ENCODE measurements at places on chromosomes 2 and 18.

GRCh38 chr18:35807811-35808335 is 164.6 kb upstream of the RMP24 start:
- DNase-seq = no peak

DNA sequence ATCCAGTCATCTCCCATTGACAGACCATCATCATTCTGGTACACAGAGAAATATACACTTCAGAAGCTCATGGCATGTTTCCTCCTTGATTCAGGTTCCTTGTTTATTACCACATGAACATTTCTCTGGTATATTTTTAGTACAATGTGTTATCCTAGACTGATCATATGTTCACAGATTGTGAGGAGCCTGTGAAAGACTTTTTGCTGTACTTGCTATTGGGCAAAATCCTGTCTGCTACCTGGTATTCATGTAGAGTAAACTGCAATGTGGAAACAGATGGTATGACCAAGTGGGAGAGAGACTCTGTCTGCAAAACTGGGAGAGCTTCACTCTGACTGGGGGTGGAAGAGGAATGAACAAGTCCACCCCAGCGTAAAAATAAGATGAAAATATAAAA is 657.2 kb downstream of the IRS1 start:
- DNase-seq = no peak

- no peak for DNase-seq
These were observed 52.2 kb downstream of the TMX3 start for GRCh38 chr18:68662754-68663153.

GRCh38 chr18:38459131-38459994 is 893.8 kb upstream of the CELF4 start:
- no peak for DNase-seq

- DNase-seq = no peak
These were observed 95.3 kb upstream of the PARD3B start for GRCh38 chr2:204449977-204450376.

- DNase-seq = no peak
These were observed 167.2 kb downstream of the TRIB2 start for GRCh38 chr2:12883906-12884305.

- no peak for DNase-seq
These were observed 325.5 kb upstream of the CHAC2 start for GRCh38 chr2:53442093-53442492.

GRCh38 chr2:182904844-182905243 is 38.4 kb upstream of the FRZB start:
- no peak for DNase-seq

DNA sequence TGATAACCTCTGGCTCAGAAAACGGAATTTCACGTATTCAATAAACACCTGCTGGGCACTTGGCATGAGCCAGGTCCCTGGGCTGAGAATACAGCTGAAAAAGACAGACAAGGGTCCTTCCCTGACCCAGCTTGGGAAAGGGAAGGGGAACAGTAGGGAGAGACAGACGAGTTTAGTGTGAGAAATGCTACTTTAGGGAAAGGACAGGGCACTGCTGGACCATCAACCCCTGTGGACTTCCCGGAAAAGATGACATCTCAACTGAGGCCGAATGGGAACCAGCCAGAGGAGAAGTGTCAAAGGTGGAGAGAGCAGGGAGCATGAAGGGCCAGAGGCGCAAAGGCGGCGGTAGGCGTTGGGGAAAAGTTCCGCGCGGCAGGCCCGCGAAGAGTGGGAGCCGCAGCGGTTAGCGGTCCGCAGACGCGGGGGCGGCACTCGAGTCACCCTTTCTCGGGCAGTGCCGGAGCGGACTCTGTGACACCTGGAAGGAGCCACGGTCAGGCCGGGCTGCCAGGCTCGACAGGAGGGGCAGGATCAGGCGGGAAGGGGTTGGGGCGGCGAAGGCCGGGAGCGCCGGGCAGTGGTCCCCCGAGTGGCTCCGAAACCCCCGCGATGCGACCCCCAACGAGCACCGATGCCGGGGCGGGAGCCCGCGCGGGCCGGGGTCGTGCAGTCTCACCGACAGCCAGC is 519 bp downstream of the TEX261 start:
- no peak for DNase-seq

GRCh38 chr2:120860579-120860922 is 124.9 kb downstream of the GLI2 start:
- DNase-seq = no peak

DNA sequence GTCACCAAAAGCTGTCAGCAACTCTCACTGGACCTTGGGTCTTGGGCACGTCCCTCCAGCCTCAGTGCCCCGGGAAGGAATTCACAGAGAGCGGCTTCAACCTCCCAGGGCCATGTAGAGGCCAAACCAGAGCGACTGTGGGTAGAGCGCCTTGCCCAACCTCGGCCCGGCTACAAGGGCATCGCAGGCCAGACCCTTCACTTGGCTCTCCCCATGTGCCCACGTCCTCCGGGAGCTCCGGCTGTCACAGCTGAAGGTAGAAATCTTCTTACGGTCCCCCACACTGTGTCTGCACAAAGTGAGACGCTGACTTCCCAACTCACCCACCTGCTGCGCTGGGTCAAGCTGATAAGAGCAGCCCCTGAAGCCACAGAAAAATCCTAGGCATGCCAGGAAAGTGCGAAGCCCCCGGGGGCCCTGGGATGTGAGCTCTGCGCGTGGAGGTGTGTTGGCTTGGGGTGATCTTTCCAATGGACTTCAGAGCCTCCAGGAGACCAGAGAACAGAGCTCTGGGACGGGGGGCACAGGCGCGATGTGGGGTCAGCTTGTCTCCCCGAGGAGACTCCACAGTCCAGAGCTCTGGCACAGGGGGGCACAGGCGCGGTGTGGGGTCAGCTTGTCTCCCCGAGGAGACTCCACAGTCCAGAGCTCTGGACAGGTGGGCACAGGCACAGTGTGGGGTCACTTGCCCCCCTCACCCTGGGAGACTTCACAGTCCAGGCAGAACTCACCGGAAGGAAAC is 105.5 kb downstream of the RTP5 start:
- no peak for DNase-seq

DNA sequence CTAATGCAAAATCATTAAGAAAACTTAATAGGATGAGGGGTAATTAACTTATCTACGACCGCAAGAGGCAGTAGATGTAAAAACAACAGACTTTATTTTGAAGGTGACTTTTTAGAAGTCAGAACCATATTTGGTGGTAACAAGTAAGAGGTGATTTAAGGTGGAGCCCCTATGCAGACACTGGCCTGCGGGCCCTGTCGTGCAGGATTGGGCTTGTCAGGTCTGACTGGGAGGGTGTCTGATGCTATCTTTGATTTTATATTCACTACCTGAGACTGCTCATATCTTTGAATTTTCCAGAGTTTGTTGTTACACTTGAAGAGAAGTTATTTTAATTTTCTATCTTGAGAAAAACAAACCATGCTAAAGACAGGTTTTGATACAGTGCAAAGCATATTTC is 29.1 kb upstream of the SCLY start:
- no peak for DNase-seq

- no peak for DNase-seq
These were observed 128.2 kb downstream of the SS18 start for GRCh38 chr18:25962176-25962575.

- no peak for DNase-seq
These were observed 7.0 kb upstream of the TTL start for GRCh38 chr2:112474844-112475486.

GRCh38 chr2:37819186-37819585 is 105.9 kb upstream of the RMDN2 start:
- no peak for DNase-seq

DNA sequence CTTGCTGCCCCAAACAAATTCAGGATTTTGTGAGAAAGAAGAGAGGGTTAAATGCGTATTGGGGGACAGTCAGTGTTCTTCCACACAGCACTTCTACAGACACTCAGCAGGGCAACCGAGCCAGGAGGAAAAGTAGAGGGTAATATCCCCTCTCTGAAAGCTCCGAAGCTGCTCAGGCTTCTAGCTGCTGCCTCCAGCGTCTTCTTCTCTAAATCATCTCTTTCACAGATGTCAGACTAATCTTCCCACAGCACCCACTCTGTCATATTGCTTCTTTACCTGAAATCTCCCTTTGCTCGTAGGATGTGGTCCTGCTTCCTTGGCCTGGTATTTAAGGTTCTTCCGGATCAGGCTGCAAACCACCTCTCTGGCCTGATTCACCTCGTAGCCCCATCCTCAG is 117.6 kb upstream of the HAAO start:
- no peak for DNase-seq

- DNase-seq = no peak
These were observed 890.4 kb downstream of the TRIB2 start for GRCh38 chr2:13607139-13607538.

DNA sequence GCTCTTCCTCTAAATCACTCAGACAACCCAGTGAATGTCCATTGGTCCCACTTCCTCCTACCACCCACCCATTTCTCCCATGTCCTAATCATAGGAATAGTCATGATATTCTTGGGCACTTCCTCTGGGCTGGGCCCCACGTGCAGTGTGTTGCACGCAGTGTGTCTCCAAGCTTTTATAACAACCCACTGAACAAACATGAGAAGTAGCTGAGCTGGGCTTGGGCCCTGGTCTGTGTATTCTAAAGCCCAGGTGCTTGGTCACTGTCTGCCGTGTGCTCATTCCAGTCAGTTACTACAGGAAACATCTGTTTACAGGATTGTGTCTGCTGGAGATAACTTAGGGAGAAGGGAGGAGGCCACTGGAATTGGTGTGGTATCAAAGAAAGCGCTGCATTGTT is 64.2 kb upstream of the THOC1 start:
- DNase-seq = no peak

DNA sequence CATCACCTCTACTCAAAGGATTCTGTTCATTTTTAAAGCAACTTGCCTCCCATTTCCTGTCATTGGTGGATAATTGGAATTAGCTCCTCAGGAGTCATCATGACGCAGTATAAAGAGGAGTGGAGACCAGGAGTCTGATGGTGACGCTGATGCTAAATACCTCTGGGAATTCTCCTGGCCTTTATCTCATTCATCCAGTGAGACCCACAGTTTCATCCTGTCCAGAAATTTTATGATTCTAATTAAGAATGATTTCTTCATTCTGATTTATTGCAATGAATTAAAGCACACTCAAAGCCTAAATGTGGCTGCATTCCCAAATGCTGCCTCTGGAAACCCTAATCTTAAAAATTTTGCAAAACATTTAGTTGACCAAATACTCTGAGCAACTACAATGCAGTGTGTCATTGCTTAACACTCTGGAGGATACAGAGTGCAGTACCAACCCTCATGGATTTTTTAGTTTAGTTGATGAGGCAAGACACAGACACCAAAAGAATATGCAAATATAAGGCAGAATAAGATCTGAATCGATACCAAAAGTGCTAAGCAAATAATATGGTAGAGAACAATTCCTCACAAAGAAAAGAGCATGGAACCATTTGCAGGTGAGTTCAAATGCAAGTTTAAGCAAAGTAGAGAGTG is 236.2 kb downstream of the ETAA1 start:
- DNase-seq = no peak

- DNase-seq = no peak
These were observed 977.3 kb upstream of the CDH2 start for GRCh38 chr18:29154196-29154757.

- DNase-seq = no peak
These were observed 767.4 kb downstream of the MBD2 start for GRCh38 chr18:53457068-53457467.

GRCh38 chr2:117502121-117502520 is 312.4 kb upstream of the DDX18 start:
- no peak for DNase-seq

- no peak for DNase-seq
These were observed 19.6 kb downstream of the VIT start for GRCh38 chr2:36716111-36716510.

- DNase-seq = no peak
These were observed 130.1 kb upstream of the CDH20 start for GRCh38 chr18:61203151-61203550.

DNA sequence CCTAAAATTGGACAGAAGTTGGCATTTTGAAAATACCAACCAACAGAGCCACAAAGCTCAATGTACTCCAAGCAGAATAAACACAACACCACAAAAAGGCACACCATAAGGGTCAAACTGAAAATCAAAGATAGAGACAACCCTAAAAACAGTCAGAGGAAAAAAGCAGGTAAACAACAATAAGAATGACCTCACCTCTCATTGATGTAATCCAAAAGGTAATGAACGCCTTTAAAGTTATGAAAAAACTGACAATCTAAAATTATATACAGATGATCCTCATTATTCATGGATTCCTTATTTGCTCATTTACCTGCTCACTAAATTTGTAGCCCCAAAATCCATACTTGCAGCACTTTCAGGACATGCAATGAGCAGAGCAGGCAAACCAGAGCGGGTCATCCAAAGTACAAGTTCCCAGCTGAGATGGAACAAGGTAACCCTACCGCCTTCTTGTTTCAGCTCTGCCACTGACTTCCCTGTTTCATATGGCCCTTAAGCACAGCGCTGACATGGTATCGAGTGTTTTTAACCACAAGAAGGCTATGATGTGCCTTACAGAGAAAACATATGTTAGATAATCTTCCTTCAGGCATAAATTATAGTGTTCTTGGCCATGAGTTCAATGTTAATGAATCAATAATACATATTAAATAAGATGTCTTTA is 17.0 kb downstream of the RTN4 start:
- DNase-seq = no peak

- DNase-seq = no peak
These were observed 93.7 kb upstream of the ID2 start for GRCh38 chr2:8587920-8588830.

GRCh38 chr2:240815761-240816583 is 4.0 kb downstream of the KIF1A start:
- DNase-seq = no peak

DNA sequence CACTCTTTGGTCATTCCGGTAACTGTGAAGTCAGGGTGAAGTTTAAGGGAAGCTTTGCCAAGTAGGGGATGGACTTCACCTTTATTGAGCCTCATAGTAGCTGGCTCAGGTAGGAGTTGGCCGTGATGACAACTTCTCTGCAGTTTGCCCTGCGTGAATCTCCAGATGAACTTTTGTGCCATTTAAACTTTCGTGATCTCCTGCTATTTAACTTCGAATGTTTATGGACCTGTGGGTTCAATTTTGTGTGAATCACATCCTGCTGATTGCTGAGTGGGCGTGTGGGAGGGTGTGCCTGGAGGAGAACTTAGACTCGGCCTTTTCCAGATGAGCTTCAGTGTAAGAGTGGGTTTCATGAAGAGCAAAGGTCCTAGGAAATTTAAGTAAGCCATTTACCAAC is 4.2 kb downstream of the UGT1A1 start:
- DNase-seq = no peak

GRCh38 chr18:68607852-68608251 is 107.1 kb downstream of the TMX3 start:
- DNase-seq = no peak

Measured in stimulated activated CD8-positive, alpha-beta memory T cell treated with anti-CD3 and anti-CD28 coated beads, Interleukin-4, amount 100 ng/mL, for 1 hour (primary cell).